ENCODE measurements at places on chromosomes 12 and 14. TPM values are rescaled to one million over a fixed set of nuclear protein-coding genes. Genes with fewer than 3 reads are reported as not detected.
A peak's percentile ranks its signal among the peaks of the same experiment; 100 is the strongest.

DNA sequence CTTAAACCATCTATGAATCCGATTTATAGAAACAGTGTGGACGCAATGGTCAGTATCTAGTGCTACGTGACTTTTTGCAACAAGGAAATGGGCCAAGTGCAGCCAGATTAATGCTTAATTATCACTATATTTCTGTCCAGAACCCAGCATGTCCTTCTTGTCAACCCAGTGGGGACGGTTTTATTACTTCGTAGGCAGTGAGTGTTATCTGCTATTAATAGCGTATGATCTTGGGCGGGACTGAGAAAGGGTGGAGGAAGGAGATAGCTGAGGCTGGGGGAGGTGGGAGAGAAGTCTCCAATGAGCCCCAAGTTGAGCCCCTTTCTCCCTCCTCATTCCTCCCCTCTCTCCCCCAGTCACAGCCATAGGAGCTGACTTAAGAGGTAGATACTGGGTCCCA is 59.7 kb upstream of the FAM222A start:
- DNase-seq = no peak

DNA sequence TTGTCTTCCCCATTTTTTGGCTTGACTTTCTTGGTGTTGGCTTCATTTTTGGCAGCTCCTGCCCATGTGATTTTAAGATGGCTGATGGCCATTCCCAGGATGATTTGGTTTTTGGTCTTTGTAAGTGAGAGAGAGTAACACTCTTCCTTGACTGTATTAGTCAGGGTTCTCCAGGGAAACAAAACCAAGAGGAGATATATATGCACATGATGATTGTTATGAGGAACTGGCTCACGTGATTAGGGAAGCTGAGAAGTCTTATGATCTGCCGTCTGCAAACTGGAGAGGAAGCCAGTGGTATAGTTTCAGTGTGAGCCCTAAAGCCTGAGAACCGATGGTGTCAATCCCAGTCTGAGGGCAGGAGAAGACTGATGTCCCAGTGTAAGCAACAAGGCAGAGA is 146.6 kb downstream of the NRXN3 start:
- no peak for DNase-seq

- DNase-seq = no peak
Measured at GRCh38 chr12:113077057-113077858, 20.7 kb downstream of the DTX1 start.

GRCh38 chr14:49512571-49512970 is 73.6 kb downstream of the RPS29 start:
- no peak for DNase-seq

VWF gene
- total RNA-seq = not detected

DNA sequence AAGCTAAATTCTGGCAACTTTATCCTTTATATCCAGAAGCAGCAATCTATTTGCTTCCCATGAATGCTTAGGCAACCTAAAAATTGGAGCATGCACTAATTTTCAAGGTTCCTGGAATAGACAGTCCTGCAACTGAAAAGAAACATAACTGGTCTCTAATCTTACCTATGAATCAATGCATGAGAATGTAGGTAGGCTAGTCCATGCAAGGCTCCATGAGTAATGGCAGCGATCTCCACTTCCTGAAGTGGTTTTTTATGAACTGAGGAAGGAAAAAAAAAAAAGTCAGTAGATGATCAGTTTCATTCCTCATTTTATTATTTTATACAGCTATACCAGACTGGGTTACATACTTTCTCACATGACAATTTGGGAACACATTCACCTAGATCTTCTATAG is 102.0 kb downstream of the PEBP1 start:
- no peak for DNase-seq

- peak; percentile 66 for DNase-seq
Measured at GRCh38 chr14:23568600-23569331, 1.2 kb upstream of the AP1G2 start.

DNA sequence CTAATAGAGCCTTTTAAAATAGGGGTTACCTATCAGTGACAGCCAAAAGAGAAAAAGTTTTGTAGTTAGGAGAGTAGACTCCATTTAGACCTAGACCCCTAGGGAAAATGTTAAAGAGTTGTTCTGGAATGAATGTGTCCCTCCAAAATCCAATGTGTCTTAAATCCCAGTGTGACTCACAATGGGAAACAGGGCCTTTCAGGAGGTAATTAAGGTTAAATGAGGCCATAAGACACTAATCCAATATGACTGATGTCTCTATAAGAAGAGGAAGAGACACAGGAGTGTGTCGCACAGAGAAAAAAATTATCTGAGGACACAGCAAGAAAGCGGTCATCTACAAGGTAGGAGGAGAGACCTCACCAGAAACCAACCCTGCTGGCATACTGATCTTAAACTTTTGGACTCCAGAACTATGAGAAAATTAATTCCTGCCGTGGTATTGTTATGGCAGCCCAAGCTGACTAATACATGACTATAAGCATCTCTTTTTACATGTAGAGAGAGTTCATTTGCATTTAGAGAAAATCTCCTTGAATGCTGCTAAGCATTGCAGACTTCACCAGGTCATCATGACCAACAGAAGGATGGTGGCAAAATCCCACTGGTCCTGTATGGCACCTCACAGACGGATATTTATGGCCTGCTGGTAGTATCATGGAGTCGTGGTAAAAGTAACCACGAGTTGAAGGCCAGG is 259.6 kb upstream of the TMTC1 start:
- peak; percentile 54 for DNase-seq

- no peak for DNase-seq
Measured at GRCh38 chr14:72213424-72213823, 281.2 kb downstream of the RGS6 start.

DNA sequence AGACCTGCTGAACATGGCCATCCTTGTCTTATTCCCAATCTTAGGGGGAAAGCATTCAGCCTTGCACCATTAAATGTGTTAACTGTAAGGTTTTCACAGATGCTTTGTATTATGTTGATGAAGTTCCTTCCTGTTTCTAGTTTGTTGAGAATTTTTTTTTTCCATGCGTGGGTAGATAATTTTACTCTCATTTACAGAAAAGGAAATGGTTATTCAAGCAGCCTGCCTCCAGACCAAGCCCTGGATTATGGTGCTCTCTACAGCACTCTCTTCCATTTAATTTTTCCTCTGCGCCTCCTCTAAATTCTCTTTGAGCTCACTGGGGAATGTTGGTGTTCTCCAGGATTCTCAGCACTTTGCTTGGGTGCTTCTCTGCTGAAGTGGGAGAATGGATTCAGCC is 179.3 kb upstream of the PZP start:
- peak; percentile 79 for DNase-seq

A2ML1 gene
- 3.3 TPM for total RNA-seq

GRCh38 chr12:111192647-111193046 is 176.2 kb downstream of the PHETA1 start:
- DNase-seq = no peak

MDGA2 gene
- not detected for total RNA-seq

EPYC gene
- not detected for total RNA-seq

- no peak for DNase-seq
Measured at GRCh38 chr12:4189721-4190120, 83.8 kb upstream of the CCND2 start.

- no peak for DNase-seq
Measured at GRCh38 chr12:40959041-40959440, 229.1 kb upstream of the PDZRN4 start.

All from A673 (cell line).